ENCODE measurements at places on chromosomes 12 and 14.

- DNase-seq, result no peak
Measured at GRCh38 chr12:2801044-2801783, 6.4 kb downstream of the FKBP4 start.

GRCh38 chr12:57173089-57173488 lies 25.7 kb upstream of the LRP1-AS start:
- DNase-seq, result no peak

GRCh38 chr14:62162998-62163589 lies 400.9 kb downstream of the SNAPC1 start:
- peak; percentile 64 for DNase-seq

- DNase-seq, result no peak
Measured at GRCh38 chr12:54208591-54208990, 19.8 kb upstream of the SMUG1 start.

DNA sequence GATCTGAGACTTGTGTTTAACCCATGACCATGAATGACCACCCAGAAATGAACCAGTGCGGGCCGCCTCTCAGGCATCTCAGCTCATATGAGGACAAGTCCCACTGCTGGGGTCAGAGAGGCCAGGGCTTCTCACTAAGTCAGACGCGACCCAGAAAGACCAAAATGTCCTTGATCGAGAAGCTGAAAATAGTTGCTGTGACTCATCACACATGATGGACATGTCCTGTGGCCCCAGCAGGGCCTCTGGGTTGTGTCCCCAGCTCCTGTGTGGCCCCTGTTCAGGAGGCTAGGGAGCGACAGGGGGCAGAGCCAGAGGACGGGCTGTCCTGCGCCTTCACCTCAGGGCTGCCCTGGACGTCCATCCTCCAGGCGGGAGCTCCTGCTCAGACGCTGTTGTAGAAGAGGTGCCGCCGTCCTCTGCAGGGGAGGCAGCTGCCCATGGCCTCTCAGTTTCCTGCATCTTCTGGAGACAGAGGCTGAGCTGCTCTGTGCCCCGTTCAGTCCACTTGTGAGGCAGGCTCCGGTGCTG lies 29.0 kb upstream of the FAM181A start:
- DNase-seq, result no peak

DNA sequence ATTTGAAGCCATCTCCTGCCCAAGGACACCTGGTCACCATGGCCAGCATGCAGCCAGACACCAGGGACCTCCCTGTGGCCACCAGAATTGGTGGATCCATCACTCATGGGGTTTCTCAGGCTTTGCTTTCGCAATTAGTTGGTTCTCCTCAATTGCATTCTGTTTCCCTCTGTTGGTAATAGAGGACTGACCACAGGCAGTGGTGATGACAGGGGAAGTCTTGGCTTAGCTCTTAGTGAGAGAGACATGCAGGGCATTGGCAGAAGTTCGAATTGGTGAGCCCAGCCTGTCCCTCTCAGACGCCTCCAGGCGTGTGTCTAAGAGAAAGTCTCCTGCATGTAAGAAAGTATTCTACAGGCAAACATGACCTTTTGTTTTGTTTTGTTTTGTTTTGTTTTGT lies 21.3 kb downstream of the HCAR2 start:
- no peak for DNase-seq

GRCh38 chr14:58961045-58961731 lies 227.3 kb upstream of the DAAM1 start:
- DNase-seq, result no peak

- DNase-seq, result peak; percentile 12
Measured at GRCh38 chr14:103133210-103134140, 10.2 kb downstream of the TNFAIP2 start.

DNA sequence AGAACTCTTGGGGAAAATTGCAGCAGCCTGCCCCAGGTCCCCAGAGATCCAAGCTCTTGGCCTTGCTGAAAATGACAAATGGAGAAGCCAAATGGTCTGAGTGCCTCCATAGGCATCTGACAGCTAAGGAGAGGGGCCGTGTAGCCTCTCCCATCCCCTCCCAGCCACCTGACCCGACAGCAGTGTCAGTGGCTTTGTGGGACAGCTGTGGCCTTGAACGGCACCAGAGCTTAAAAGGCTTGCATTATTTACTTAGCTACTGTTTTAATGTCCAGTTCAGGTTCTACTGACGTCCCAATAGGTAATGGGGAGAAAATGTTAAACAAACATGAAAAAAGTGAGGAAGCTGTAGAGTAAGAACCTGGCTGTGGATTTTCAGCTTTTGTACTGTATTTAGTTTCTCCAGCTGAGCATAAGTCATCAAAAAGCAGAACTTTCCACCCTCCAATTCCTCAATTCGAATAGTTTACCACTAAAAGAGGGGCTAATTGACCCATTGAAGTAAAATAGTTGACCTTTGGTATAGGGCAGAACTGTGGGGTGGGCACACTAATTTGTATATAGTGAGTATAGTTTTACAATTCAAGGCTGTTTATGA lies 50.0 kb downstream of the FOS start:
- no peak for DNase-seq

DNA sequence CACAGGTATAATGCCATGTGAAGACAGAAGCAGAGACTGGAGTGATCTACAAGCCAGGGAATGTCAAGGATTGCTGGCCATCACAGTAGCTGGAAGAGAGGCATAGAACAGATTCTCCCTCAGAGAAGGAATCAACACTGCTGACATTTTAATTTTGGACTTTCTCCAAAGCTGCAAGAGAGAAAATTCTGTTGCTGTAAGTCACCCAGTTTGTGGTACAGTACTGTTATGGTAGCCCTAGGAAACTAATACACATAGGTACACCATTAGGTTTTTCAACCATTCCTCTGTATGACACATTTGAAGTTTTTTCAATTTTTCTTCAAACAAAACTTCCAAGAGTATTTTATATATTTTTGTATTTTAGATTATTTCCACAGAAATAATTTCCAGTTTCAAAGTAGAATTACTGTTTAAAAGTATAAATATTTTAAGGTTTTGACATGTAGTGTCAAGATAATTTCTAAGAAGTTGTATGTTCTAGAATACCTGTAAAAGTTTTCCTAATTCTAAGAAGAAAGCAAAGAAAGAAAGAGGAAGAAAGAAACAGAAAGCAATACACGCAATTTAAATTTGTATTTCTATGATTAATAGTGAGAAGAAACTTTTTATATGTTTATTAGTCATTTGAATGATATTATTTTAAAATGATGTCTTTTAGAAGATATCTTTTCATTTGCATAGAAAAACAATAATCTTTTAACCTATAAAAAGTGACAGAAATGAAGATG lies 64.9 kb upstream of the CATSPERB start:
- DNase-seq, result no peak

GRCh38 chr12:93335603-93336162 lies 42.0 kb upstream of the NUDT4 start:
- DNase-seq, result no peak

DNA sequence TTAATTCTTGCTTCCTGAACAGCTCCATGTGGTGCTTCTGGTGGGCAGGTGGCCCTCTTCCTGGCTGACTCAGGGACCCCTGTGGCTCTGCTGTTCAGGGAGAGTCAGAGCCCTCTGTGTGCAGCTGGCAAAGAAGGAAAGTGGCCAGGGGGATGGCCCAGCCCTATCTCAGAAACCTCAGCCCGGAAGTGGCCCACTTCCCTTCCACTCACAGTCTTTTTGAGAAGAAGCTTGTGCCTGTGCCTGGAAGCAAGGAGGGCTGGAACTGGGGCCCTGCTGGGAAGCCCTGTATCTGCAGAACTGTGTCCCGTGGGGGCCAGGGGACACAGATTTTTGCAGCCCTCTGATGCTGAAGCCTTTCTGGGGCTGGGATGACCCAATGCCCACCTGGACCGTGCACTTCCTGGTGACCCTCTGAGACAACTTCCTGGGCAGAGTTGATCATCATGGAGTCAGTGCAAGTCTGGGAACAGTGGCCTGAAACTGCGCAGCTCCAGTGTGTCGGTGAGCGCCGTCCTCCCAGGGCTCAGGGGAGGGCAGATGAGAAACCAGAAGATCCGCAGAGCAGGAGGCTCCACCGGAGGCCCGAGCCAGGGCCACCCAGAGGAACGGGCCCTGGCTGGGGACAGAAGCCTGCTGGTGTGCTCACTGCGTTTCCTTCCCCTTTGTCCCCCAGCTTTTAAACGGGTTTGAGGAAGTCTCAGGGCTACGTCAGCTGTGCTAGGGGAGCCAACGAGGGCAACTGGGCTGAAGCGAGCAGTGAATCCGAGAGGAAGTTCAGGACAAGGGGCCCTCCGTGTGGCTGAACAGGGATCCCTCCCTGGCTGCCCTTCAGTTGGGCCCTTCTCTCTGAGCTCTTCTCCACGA lies 217.4 kb upstream of the RTL1 start:
- peak; percentile 65 for DNase-seq

DNA sequence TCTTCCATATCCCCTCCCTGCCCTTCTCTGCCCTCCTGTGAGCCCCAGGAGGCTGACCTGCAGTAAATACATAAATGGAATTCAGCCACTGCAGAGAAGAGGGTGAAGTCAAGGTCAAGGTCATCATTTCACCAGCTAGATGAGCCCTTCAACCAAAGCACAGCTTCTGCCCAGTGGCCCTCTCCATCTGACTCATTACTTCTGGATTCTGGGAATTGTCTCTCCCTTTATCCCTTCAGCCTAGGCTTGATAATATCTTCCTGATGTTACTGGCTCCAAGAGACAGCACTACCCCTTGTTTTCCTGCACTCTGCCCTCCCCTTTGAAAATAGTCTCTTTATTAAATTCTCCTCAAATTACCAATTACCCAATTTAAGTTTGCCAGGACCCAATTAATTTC lies 64.5 kb downstream of the TTC9 start:
- DNase-seq, result no peak

- no peak for DNase-seq
Measured at GRCh38 chr12:124904306-124905098, 9.9 kb downstream of the UBC start.

Data from NCI-H345 (cell line).